Right renal cortex interstitium (tissue), 3 donors: ENCODE measurements at places on chromosomes 7 and 10. TPM values are rescaled to one million over a fixed set of nuclear protein-coding genes. Genes with fewer than 3 reads are reported as not detected.

The C10orf105 gene
- polyA plus RNA-seq: 0.06 TPM

The DNAH11 gene
- polyA plus RNA-seq: 1.6 TPM

The GDF10 gene
- 1.6 TPM for polyA plus RNA-seq

The ANKRD1 gene
- 1.3 TPM for polyA plus RNA-seq

The UTF1 gene
- not detected for polyA plus RNA-seq

The NME8 gene
- 0.47 TPM for polyA plus RNA-seq

The SEMA4G gene
- 43.6 TPM for polyA plus RNA-seq

The LIPA gene
- 51.8 TPM for polyA plus RNA-seq

The OPN1SW gene
- 1.2 TPM for polyA plus RNA-seq

The NKX2-3 gene
- polyA plus RNA-seq: not detected

The NEBL gene
- polyA plus RNA-seq: 95.1 TPM

The CCDC3 gene
- 9.5 TPM for polyA plus RNA-seq

The PTF1A gene
- polyA plus RNA-seq: not detected

The NEUROG3 gene
- not detected for polyA plus RNA-seq

The ARL3 gene
- 31.9 TPM for polyA plus RNA-seq

The MLXIPL gene
- polyA plus RNA-seq: 1.5 TPM

The STEAP4 gene
- 0.11 TPM for polyA plus RNA-seq

The TMEM213 gene
- 43.9 TPM for polyA plus RNA-seq

The PNLIPRP3 gene
- polyA plus RNA-seq: not detected

The TRIM50 gene
- 0.21 TPM for polyA plus RNA-seq

The TMEM270 gene
- polyA plus RNA-seq: not detected
